ENCODE measurements at places on chromosomes 3 and 15.

- no peak for DNase-seq
These were observed 21.1 kb downstream of the GCNT3 start for GRCh38 chr15:59632714-59633113.

DNA sequence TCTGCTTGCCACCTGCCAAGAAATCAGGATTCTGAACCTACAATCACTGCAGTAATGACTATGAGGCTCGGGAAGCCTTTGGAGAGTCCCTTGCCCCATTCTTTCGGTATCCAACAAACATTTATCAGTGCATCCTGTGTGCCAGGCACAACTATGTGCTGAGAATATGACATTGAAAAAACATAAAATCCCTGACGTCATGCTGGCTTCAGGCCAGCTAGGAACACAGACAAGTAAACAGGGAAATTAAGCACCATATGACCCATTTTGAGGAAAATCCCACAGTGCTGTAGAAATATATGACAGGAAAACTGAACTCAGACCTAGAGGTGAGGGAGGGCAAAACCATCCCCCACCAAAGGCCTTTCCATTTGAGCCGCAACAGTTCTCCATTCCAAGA is 34.1 kb upstream of the DET1 start:
- DNase-seq, result no peak

DNA sequence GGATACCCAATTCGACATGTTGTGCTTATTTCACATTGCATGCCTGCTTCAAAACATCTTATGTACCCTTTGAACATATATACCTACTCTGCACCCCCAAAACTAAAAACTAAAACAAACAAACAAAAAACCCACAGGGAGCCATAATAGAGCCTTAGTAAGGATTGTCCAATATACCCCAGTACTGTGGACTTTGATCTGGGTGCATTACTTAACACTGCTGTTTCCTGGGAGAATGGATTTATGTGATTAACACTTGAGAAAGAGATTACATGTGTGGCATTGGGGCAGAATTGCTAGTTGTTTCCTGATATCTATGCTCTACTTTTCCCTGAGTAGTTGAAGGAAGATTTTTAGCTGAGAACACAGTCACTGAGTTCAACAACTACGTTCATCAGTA is 583.4 kb upstream of the ROBO1 start:
- no peak for DNase-seq

DNA sequence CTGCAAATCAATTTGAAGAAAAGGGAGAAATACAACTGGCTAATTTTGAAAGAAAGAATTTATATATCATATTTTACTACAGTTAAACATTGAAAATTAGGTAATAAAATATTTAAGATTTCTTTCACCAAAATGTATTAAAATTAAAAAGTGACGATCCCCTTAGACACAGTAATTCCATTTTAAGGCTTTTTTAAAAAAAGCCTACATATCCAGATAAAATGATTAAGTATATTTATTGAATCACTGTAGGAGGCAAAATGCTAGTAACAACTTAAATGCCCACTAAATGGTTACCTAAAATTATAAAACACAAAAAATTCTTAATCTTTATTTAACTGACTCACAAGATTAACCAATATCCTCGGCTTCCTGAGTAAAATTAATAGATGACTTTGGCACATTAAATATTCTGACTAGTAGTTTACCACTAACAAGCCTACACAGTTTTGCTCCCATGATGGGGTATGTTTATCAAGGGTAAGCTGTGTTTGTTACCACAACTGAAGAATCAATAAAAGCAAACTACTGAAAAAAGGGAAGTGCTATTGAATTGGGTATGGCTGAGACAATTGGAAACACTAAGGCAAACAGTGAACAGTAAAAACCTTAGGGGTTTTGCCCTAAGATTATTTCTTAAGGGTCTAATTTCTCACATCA is 28.4 kb downstream of the ANKRD28 start:
- no peak for DNase-seq

DNA sequence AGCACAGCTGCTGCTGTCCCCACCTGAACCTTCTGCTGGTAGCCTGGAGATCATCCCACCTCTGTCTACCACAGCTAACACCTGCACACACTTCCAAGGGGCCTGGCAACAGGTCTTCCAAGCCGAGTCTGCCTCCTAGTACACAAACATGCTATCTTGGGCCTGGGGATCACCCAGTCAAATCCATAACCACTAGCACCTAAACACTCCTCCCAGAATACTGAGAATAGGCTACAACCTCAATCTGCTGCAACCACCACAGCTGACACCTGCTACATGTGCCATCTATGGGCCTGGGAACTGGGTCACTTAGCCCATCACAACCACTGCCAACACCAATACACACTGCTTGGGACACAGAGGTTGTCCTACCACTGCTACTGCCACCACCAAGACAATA is 362.8 kb upstream of the ARPP21 start:
- no peak for DNase-seq

- DNase-seq, result no peak
These were observed 143.3 kb upstream of the GMNC start for GRCh38 chr3:191005790-191006189.

- no peak for DNase-seq
These were observed 78.1 kb downstream of the TAMM41 start for GRCh38 chr3:11768604-11769003.

GRCh38 chr15:74258456-74259291 is 22.5 kb downstream of the CCDC33 start:
- no peak for DNase-seq

GRCh38 chr3:151347432-151347831 is 18.1 kb upstream of the P2RY13 start:
- DNase-seq, result no peak

GRCh38 chr3:52533623-52534280 is at the start of gene NT5DC2:
Gene NT5DC2 (minus strand): TSS chr3:52533857. CDS start chr3:52533737, 120 bp downstream.
- no peak for DNase-seq

DNA sequence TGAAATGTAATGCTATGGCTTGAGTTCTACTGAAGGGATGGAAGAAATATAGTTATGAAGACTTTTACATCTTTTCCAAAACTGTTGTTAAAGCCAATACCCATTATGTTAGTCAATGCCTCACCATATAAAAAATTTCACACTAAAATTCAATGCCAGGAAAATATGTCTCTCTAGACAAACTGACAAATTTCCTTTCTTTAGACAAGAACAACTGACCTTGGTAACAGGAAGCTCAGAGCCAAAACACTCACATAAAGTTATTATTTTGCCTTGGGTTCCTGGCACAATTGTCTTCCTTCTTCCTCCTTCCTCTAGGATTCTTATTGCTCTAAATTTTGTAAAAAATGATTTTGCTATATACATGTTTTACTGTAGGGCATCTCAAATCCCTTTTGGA is 26.7 kb downstream of the INTS14 start:
- DNase-seq, result no peak

- DNase-seq, result no peak
These were observed 199.7 kb downstream of the RPLP1 start for GRCh38 chr15:69652293-69652692.

DNA sequence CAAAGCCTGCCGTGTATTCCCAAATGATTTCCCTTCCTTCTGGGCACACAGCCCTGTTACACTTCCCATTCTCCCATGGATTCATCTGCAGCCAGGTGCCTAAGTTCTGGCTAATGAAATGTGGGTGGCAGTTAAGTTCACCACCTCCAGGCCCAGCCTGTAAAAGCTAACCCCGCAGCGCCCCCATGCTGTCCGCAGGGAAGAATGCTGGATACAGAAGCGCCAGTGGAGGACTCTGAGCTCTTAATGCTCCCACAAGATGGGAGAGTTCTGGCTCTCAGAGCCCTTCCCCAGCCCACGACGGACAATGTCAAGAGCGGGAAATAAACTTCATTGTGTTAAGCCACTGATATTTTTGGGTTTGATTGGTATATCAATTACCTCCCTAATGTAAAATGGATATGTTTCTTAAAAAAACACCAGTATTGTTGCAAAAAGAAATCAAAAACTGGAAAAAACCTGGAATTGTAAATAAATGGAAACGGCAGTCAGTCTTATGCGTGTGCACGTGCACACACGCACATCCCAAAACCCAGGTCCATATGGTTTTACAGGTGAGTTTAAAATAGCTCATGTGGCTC is 37.7 kb upstream of the FGD5 start:
- no peak for DNase-seq

DNA sequence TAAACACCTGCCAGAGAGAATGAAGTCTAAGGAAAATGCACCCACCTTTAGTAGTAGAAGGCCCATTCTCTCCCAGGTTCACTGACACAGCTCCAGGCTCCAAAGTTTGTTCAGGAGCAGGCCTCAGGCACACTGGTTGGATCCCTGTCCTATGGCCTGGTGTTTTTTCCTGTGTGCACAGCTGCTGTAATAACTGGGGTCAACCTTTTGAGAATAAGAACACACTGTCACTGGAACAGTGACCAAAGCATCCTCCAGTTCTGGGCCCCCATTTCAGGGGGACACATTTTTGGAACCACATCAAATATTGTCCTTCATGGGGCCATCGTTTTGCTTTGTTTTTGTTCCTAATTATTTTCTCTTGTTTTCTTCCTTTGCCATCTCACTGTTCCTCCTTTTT is 95.8 kb downstream of the ARNT2 start:
- no peak for DNase-seq

DNA sequence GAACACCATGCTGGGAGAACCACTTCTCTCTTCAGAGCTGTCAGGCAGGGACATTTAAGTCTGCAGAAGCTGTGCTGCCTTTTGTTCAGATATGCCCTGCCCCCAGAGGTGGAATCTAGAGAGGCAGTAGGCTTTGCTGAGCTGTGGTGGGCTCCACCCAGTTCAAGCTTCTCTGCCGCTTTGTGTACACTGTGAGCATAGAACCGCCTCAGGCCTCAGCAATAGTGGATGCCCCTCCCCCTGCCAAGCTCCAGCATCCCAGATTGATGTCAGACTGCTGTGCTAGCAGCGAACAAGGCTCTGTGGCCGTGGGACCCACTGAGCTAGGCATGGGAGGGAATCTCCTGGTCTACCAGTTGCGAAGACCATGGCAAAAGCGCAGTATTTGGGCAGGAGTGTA is 121.6 kb downstream of the NFKBIZ start:
- no peak for DNase-seq

DNA sequence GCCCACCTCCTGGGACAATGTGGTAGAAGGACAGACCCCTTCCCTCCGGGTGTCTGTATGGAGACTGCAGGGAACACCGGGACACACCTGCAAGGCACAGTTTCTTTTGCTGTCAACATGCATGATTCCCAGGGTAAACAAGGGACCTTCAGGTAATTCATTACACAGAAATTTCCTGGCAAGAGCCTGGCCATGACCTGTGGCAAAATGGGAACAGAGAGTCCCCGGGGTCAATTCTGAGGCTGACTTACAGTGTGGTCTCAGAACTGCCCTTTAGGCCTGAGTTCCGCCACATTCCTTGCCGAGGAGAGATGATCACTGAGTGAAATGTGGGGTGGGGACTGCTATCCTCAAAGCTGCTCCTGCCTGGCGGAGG is 6.3 kb downstream of the STARD5 start:
- no peak for DNase-seq

DNA sequence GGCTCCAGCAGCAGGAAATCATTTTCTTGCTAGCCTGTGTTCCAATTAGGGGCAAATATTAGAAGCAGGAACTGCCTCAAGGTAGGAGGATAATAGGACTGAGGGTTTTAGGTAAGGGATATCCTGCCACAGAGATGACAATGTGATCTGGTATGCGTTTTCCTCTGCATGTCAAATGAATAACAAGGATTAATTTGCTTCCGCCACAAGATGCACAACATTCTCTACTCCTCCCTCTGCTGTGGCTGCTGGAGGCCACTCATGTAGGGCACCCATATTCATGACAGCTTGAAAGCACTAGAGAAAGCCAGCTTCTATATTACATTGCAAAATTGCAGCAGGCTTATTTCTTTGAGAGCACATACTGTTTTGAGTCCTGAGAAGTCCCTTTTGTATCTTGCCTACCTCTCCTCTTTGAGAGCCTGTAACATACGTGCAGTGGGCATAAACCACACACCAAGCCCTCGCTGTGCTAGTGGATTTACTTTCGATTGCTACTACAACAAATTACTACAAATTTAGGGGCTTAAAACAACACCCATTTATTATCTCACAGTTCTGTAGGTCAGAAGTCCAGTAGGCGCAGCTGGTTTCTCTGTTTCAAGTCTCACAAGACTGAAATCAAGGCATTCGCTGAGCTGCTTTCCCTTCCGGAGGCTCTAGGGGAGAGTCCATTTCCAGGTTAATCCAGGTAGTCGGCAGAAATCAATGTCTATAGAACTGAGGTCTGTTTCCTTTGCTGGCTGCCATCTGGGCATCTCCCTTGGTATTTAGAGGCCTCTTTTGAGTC is 5.9 kb upstream of the CD47 start:
- DNase-seq, result no peak

GRCh38 chr3:98900265-98901118 is 1.0 kb downstream of the DCBLD2 start:
- DNase-seq, result no peak

- DNase-seq, result no peak
These were observed 13.6 kb downstream of the RNF13 start for GRCh38 chr3:149826636-149827035.

- DNase-seq, result no peak
These were observed 233.2 kb upstream of the TPM1 start for GRCh38 chr15:62809115-62809967.

DNA sequence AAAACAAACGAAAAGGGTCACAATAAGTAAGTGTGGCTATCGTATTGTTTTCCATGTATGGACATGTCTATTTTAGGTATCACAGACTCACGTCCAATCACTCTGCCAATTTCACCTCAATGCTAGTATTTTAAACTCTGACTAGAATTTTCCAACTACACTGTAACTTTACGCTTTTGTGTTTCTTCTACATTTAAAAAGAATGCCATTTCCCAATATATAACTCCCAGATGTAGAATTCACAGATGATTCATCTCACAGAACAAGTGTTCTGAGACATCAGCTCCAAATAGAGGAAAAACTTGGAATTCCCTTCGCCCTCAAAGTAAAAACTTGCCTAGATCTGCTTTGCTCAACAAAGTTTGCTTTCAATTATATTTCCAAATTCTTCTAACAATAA is 14.2 kb downstream of the LRIG1 start:
- no peak for DNase-seq

- no peak for DNase-seq
These were observed 5.1 kb downstream of the HPS3 start for GRCh38 chr3:149134575-149134974.

DNA sequence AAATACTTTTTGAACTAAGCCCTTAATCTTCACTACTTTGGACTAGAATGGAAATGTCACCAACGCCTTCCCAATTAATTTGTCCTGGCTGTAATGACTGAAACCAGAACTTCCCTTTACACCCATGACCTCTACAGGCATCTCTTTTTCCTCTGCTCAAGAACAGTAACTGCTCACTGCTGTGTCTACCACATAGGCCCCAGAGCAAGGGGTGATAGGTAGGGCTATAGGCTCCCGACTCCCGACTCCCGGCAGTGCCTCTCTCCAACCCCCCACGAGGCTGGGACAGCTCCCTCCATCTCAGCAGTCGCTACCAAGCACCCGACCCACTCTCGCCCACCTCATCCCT is 384 bp upstream of the LEKR1 start:
- DNase-seq, result no peak

- DNase-seq, result no peak
These were observed 35.5 kb upstream of the PLCL2 start for GRCh38 chr3:16849229-16849628.

DNA sequence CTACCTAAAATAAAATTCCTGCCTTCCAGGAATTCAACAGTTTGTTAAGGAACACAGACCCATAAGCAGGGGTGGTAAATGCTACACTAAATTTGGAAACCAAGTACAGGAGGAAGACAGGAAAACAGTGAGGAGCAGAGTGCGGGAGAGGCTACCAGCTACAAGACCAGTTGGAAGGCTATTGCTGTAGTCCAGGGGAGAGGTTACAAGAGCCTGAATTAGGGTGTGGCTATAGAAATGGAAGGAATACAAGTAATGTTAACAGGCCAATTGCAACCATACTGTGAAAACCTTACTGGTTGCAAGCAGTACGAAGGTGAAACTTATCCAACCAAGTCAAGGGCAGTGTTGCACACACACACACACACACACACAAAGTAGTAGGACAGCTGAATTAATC is 880 bp upstream of the ARMC8 start:
- no peak for DNase-seq
